Lower lobe of right lung (tissue), 2 donors: ENCODE measurements at places on chromosomes 11 and 22.

DNA sequence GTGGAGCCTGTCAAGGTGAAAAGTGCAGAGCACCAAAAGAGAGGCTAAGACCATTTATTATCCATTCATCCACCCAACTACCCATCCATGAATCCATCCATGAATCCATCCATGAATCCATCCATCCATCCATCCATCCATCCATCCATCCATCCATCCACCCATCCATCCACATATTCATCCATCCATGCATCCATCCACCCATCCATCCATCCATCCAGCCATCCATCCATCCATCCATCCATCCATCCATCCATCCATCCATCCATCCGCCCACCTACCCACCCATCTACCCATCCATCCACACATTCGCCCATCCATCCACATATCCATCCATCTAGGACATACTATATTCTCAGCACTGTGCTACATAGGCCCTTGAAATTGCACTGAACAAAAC lies 68.0 kb downstream of the SYN3 start:
- no peaks in the 10 kb centered on the region for H3K27me3 ChIP-seq
- H3K4me1 ChIP-seq: peaks cover 36% of the 10 kb centered on the region
- no peak overlapping the region for H3K27ac ChIP-seq
- DNase-seq: no peak
- H3K36me3 ChIP-seq: no peaks in the 10 kb centered on the region
- H3K4me3 ChIP-seq: no peak overlapping the region

DNA sequence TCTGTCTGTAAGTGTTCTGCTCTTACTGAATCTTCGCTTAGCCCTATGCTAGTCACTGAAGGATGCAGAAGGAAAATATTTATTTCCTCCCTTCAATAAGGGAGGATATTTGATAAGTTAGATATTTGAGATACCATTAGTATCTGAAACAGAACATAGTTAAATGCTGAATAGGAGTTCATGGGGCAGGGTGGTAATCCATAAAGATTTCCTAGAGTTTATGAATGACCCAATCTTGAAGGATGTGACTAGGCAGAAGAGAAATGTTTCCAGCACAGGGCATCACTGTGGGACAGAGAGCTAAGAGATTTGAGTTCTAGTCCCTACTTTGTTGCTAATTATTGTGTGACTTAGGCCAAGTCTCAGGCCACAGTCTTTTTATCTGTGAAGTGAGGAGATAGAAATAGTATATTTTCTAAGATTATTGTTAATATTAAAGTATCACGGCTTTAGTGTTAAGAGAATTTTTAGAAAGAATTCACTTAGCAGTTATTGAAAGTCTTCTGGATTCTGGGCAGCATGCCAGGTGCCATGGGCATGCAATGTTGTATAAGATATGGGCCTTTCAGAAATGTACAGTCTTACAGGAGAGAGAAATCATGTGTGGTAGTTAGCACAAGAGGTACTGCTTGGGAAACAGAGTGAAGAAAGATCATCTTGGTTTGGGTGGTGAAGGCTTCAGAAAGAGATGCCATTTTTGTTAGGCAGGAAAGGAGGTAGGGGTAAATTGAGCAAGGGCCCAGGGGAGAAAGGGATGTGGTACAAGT lies 24.0 kb downstream of the SWAP70 start:
- no peak overlapping the region for H3K4me3 ChIP-seq
- H3K36me3 ChIP-seq: no peaks in the 10 kb centered on the region
- no peak for DNase-seq

DNA sequence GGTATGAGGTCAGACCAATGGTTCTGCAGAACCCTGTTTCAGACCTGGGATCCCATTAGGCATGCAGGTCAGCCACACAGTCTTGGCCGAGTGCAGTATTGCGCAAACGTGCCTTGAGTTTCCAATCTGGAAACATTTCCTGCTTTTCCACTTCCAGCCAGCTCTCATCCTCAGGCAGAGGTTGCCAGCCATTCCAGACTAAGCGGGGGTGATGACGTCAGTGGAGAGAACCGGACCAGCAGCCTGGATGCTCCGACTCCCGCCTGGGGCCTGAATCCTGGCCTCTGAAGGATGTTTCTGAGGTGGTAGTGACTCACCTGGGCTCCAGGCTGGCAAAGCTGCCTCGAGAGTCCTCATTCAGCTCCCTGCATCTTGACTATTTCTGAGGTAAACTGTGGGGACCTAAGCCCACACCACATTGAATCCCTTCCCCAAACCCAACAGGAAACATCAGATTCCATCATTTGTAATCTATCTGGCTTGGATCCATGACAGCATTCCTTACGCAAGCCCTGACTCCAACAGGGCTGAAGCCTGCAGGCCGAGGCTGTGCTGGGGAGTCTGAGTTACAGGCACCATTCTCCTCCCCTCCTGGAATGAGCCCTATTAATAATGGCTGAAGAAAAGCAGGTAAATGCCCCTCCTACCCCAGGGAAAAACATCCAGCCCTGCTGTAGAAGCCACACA lies 83.0 kb downstream of the ABTB2 start:
- H3K27me3 ChIP-seq: no peaks in the 10 kb centered on the region
- H3K27ac ChIP-seq: peak overlapping the region; percentile 67
- H3K36me3 ChIP-seq: no peaks in the 10 kb centered on the region
- no peak overlapping the region for H3K4me3 ChIP-seq
- DNase-seq: peak; percentile 92

DNA sequence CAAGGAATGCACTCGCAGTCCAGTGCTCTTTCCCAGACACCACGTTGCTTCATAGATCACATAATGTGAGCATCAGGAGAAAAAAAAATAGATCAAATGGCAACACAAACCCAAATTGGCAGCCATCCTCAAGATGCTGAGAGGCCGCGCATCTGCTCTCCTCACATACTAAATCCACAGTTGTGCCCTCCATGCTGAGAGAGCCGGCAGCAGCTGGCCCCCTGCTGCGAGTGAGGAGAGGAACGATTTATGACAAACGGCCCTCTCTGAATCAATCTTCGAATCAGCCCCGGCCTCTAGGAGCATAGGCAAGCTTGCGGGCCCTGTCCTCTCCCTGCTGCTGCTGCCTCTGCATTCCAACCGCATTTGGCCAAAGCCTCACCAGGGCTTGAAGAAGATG lies 159.9 kb upstream of the TENM4 start:
- no peaks in the 10 kb centered on the region for H3K36me3 ChIP-seq
- DNase-seq: no peak
- H3K27me3 ChIP-seq: no peaks in the 10 kb centered on the region
- no peak overlapping the region for H3K4me3 ChIP-seq
- H3K27ac ChIP-seq: no peak overlapping the region

- peak; percentile 29 for DNase-seq
- H3K4me1 ChIP-seq: peaks cover 57% of the 10 kb centered on the region
- H3K36me3 ChIP-seq: peaks cover under 1% of the 10 kb centered on the region
- H3K27ac ChIP-seq: no peak overlapping the region
- H3K4me3 ChIP-seq: peak overlapping the region; percentile 84
- no peaks in the 10 kb centered on the region for H3K27me3 ChIP-seq
Observed at GRCh38 chr11:3162410-3163240, 2.5 kb downstream of the OSBPL5 start.
